ENCODE measurements at places on chromosomes 2 and 18.

DNA sequence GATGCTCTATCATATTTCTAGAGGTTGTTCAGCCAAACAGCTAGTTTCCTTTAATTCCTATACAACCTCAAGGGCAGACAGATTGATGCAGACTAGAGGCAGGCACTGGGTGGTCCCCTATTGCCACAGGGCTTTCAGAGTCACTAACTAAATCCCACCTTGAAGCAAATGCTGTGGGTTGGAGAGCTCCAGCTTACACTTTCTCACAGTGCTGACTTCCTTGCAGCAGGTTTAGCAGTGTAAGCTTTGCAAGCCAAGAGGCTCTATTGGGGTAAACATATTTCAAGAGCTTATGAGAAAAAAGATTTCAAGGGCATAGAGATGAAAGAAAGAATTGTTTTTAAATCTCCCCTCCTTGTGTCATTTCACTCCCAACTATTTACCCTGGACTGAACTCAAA is 366.5 kb upstream of the CRIM1 start:
- no peak for DNase-seq

DNA sequence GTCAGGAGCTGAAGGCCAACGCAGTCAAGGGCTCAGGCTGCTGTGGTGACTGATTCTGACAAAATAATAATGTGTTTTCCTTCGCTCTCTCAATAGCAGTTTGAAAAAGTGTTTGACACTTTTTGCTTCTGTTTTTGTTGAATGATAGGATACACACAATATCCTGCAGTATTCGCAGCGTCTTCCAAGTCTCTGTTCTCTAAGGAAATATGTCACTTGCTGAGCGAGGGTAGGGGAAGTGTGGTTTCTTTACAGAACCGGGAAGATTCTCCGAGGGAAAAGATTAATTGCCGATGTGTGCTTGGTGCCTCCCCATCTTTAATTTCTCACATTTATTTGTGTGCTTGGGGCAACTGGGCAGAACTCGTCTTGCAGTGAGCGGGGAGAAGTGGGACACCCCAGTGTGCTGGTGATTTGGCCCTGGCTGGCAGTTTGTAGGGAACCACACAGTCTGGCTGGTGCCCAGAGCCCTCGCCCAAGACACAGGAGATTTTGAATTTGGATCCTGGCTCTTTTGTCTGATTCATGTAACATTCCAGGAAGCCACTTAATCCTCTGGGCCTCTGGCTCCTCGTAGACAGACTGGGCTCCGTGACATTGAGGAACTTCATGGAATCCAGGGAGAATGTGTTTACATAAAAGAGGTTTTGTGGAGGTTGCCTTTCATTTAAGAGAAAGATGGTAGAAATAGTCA is 169.4 kb downstream of the LDLRAD4 start:
- DNase-seq, result no peak

- DNase-seq, result no peak
Measured at GRCh38 chr2:206328974-206329373, 54.5 kb downstream of the ZDBF2 start.

GRCh38 chr2:69156624-69157023 is 143.6 kb downstream of the ANTXR1 start:
- no peak for DNase-seq

DNA sequence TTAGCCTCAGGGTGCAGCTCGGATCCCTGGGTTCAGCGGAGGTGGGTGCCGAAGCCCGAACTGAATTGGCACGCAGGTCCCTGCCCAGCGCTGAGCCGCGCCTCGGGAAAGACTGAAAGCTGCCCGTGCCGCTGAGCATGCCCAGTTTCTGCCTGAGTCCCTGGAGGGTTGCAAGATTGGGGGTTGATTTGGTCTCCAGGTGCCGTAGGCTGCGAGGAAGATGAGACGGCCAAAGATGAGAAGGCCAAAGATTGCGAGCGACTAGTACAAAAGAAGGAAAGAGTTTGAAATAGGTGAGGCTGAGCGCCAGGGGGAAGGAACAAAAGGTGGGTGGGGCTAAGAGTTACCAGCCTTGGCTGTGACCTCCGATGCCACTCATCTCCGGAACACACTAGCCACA is 852 bp upstream of the KCNH7 start:
- no peak for DNase-seq

DNA sequence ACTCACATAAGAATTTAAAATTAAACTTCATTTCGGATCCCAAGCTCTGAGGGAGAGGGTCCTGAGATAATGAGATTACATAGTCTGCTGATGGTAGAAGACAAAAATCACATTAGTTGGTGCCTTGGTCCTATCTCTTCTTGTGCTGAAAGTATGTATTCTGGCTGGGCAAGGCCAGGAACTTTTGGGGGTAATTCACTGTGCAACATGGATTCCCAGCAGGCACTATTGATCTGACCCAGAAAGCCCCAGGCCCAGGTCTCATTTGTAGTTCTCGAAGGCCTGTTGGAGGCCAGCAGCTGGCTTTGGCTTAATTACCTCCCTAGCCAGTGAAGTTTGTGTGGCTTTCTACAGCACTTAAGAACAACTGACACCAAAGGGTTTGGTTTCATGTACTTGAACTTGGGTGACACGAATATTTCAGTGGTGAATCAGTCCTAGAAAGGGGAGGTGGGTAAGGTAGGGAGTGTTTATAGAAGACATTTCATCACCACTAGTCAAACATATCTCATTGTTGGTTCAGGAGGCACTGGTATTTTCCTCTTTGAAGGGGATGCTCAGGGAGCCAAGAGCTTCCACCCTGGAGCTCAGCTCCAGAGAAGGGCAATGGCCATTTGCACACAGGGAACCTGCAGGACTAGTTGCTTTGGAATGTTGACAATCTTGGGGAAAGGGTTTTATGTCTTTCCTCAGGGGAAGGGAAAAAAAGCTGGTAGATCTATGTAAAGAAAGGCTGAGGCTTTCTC is 217.8 kb downstream of the OSR1 start:
- no peak for DNase-seq

- no peak for DNase-seq
Measured at GRCh38 chr2:23399674-23400261, 14.8 kb downstream of the KLHL29 start.

DNA sequence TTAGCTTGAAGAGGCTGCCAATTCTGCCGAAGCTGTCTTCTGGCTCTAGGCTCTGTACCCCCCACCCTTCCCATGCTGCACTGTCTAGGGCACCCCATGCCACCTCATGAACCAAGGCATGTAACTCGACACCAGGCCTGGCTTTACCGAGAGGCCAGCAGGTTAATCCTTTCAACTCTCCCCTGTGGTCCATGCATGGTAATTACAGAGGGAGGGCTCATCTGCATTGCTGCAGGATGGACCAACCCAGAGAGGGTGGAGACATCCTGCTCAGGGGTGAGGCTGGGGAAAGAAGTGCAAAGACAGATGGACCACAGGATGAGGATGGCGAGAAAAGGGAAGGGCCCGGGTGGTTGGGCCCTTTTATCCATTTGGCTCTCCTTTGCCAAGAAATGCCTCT is 65.8 kb downstream of the KCTD1 start:
- DNase-seq, result no peak

GRCh38 chr2:170703776-170704476 is 11.2 kb upstream of the SP5 start:
- DNase-seq, result no peak

- DNase-seq, result no peak
Measured at GRCh38 chr2:142300517-142300916, 169.7 kb upstream of the LRP1B start.

DNA sequence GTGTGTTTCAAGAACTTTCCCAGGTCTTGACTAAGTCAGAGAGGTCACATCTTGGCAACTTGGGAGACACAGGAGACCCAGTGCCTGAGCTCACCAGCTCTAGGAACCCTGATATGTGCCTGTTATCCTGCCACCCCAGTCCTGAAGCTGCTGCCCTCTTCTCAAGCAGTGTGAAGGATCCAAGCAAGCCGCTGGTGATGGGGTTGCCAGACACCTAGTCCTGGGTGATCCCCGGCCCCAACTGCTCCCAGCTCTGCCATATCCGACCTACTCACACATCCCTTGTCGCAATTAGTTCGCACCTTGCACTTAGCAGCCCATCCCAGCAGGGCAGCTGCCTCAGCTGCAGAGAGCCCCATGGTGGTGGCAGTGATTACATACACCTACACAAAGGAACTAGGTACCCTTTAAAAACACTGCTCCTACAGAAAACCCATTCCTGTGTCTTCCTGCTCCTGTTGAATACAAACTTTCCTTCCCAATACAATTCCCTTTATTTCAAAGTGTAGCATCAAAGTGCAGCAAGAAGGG is 247.2 kb upstream of the RAB12 start:
- DNase-seq, result no peak

- no peak for DNase-seq
Measured at GRCh38 chr2:62215306-62216064, 19.6 kb downstream of the B3GNT2 start.

GRCh38 chr2:173355132-173355865 is 627 bp downstream of the CDCA7 start:
- peak; percentile 9 for DNase-seq

GRCh38 chr2:165827016-165827920 is 33.2 kb upstream of the GALNT3 start:
- no peak for DNase-seq

DNA sequence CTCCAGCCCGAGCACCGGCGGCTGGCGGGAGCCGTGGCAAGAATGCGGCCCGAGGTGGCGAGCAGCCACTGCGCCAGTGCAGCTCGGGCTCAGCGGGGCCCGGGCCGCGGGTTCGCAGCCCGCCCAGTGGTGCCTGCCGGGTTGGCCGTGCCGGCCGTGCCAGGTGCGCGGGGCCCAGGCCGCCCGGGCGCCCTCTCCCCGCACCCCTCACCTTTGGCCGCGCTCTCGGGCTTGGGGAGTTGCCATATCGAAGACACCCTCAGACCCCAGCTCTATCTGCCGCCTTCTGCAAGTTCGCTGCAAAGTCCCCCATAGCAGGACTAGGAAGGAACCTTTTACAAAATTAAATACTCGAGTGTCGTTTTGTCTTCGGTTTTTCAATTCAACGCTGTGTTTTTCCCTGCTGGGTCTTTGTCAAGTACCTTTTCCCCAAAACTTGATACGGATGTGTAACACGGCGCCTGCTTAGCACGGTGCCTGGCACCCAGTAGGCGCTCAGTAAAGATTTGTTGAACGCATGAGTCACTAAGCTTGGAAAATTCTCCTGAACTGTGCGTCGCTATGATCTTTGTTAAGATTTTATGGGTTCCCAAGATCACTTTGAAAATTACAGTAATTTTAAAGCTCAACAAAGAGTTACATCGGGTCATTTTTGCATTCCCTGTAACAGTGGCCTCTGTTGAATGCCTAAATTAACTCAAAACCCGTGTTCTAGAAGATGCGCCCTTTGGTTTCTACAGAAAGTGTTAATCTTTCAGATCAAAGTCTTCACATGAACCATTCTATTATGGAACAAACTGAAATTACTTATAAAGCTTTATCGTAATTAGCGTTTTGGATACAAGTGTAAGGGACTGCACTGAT is 750 bp downstream of the STRADB start:
- peak; percentile 34 for DNase-seq

GRCh38 chr18:3380384-3380961 is 69.5 kb upstream of the TGIF1 start:
- DNase-seq, result no peak

DNA sequence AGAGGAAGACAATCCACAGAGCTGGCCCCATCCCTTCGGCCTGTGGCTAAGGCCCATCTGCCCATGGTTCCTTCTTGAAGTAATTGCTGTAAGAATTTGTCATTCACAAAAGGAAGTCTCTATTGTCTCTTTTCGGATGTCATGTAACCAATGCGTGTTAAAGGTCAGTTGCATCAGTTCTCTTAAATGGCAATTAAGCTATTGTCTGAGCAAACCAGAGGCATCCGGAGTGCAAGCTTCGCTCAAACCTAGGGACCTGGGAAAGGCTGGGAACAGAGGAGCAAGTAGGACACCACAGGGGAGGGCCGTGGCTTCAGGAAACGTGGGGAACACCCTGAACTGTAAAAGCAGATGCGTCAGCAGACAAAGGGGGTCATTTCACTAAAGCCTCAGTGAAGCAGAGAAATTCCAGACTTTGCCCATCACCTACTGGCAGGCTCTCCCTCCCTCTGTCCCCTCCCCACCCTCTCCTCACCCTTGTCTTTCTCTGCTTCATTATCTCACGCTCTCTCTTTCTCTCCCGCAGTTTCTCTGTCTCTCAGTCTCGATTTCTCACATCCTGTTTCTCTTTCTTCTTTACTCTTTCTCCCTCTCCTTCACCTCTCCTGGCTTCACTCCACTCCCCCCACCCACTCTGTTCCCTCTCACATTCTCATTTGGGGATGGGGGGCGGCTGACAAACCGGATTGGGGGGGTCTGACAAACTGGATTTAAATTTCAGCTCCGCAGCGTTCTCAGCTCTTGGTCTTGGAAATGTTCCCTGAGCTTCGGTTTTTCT is 204.6 kb upstream of the TNP1 start:
- DNase-seq, result no peak

DNA sequence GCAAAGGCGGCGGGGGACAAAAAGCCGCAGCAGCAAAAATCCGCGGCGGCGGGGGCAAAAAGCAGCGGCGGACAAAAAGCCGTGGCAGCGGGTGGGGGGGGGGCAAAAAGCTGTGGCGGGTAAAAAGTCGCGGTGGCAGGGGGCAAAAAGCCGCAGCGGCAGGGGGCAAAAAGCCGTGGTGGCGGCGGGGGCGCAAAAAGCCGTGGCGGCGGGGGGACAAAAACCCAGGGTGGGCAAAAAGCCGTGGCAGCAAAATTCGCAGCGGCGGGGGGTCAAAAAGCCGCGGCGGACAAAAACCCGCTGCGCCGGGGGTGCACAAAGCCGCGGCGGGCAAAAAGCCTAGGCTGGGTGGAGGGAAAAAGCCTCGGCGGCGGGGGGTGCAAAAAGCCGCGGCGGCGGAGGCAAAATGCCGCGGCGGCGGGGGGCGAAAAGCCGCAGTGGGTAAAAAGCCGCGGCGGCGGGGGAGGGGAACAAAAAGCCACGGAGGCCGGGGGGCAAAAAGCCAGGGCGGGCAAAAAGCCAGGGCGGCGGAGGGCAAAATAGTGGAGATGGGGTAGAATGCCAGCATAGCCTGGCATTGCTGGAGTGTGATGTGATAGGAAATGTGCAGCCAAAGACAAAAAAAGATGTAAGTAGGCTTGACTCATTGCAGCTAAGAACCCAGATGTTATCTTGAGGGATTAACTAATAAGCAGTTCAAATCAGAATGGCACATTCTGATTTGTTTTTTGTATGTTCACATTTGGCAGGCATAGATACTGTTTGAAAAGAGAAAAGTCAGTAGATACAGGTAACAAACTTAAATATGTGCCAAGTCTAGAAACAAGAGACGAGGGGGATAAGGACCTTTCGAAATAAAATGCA is 1076.3 kb downstream of the RPIA start:
- no peak for DNase-seq

GRCh38 chr2:97919858-97920257 is 75.9 kb downstream of the TMEM131 start:
- DNase-seq, result no peak

DNA sequence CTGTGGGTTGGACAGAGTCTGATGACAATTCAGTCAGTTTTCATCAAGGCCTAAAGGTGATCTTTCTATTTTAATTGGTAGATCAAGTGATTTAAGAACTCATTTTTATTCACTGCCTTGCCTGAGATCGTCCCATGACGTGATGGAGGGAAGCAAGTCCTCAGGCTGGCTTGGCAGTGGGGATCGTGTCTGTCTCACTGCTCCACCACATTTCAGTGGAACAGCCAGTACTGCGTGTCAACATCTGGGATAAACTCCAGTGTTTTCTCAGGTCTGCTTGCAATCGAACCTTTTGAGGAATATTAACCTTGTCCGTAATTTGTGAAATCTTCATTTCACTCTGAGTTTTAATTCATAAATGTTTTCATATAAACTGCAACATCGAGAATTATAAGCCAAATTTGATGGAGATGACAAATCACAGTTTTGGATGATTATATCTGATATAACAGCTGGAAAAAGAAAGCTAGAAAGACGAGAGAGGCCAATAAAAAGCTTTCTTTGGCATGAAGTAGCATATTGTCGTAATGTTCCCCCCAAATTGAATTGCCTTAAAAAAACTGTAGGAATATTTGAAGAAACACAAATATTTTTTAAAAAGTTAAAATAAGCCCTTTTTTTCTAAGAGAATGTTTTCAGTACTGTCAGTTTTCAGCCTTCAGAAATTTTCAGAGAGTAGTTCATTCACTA is 414.7 kb upstream of the SPRED2 start:
- no peak for DNase-seq
